ENCODE measurements at places on chromosomes 16 and 17. TPM values are rescaled to one million over a fixed set of nuclear protein-coding genes. Genes with fewer than 3 reads are reported as not detected.

GRCh38 chr16:22330326-22330725, 33.1 kb downstream of the POLR3E start:
- H3K27ac ChIP-seq = no peak overlapping the region
- peaks cover 98% of the 10 kb centered on the region for H3K36me3 ChIP-seq
- no peak for DNase-seq
- H3K4me3 ChIP-seq = no peak overlapping the region
- no peaks in the 10 kb centered on the region for H3K27me3 ChIP-seq

DNA sequence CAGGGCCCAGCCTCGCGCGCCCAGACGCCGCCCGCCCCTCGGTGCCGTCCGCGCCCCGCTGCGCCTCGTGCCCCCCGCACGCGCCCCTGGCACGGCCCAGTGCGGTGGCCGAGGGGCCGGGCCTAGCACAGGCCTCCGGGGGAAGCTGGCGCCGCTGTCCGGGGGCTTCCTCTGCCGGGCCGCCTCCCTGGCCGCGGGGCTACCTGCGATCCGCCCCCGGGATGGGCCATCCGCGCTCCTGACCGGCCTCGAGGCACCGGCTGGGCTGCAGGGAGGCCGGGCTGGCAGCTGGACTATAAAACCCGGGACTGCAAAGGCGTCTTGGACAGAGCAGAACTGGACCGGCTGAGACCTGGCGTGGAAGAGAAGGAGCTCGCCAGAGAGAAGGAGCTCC, 783 bp downstream of the BHLHA9 start:
- no peaks in the 10 kb centered on the region for H3K36me3 ChIP-seq
- no peak for DNase-seq
- H3K27ac ChIP-seq = no peak overlapping the region
- peaks cover 13% of the 10 kb centered on the region for H3K4me1 ChIP-seq
- H3K27me3 ChIP-seq = peaks cover 18% of the 10 kb centered on the region
- no peak overlapping the region for H3K4me3 ChIP-seq

DNA sequence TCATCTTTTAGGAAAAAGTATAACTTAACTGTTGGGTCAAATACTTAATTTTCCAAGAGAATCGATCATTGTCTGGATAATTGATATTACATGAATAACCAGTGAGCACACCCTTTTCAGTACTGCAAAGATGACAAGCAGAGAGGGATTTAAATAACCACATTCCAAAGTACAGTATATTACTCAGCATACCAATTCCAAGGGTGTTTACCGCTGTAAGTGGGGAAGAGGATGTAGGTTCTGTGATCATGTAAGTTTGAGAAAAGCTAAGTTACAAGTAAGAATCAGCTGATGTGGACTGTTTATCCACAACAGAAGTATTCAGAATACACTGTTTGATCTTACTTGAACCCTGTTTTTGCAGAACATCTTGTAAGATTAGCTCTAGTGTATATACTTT, 6.1 kb downstream of the GDE1 start:
- no peak overlapping the region for H3K4me3 ChIP-seq
- peaks cover 27% of the 10 kb centered on the region for H3K4me1 ChIP-seq
- DNase-seq = no peak
- no peak overlapping the region for H3K27ac ChIP-seq
- peaks cover 52% of the 10 kb centered on the region for H3K36me3 ChIP-seq
- no peaks in the 10 kb centered on the region for H3K27me3 ChIP-seq

GRCh38 chr17:8798846-8799569, at the start of gene MFSD6L:
TSS of gene MFSD6L (minus strand) at chr17:8799365. CDS start at chr17:8799120, 245 bp downstream.
- H3K4me1 ChIP-seq = peaks cover 4% of the 10 kb centered on the region
- no peak within 1 kb of the TSS for H3K4me3 ChIP-seq
- H3K36me3 ChIP-seq = no peaks in the 10 kb centered on the region
- no peak within 1 kb of the TSS for H3K27ac ChIP-seq

The C1QTNF8 gene
- not detected for total RNA-seq

The ASB16 gene
- total RNA-seq = 16.8 TPM

The RNF166 gene
- 13.4 TPM for total RNA-seq

The NKD1 gene
- 0.77 TPM for total RNA-seq

All from heart left ventricle (tissue), 16 donors.